Caco-2 (cell line): ENCODE measurements at places on chromosomes 2 and 18.

- peaks cover 3% of the 10 kb centered on the region for H3K4me1 ChIP-seq
- no peaks in the 10 kb centered on the region for H3K27me3 ChIP-seq
- H3K4me3 ChIP-seq, result no peak overlapping the region
Observed at GRCh38 chr2:10062931-10063365, 17.3 kb downstream of the CYS1 start.

- peaks cover 10% of the 10 kb centered on the region; the same call in 1 of the 2 replicates for H3K4me1 ChIP-seq
- DNase-seq, result no peak
- H3K36me3 ChIP-seq, result no peaks in the 10 kb centered on the region
- no peaks in the 10 kb centered on the region for H3K27me3 ChIP-seq
- no peak within 1 kb of the TSS for H3K27ac ChIP-seq
Observed at GRCh38 chr2:70978341-70979179, at the start of gene ANKRD53. TSS of gene ANKRD53 (plus strand) at chr2:70978630. CDS start at chr2:70978646, 16 bp downstream.

- no peaks in the 10 kb centered on the region for H3K4me1 ChIP-seq
- no peaks in the 10 kb centered on the region; the same call in 1 of the 2 replicates for H3K27me3 ChIP-seq
- no peak for DNase-seq
- no peaks in the 10 kb centered on the region for H3K36me3 ChIP-seq
Observed at GRCh38 chr2:23569761-23570365, 184.9 kb downstream of the KLHL29 start.

DNA sequence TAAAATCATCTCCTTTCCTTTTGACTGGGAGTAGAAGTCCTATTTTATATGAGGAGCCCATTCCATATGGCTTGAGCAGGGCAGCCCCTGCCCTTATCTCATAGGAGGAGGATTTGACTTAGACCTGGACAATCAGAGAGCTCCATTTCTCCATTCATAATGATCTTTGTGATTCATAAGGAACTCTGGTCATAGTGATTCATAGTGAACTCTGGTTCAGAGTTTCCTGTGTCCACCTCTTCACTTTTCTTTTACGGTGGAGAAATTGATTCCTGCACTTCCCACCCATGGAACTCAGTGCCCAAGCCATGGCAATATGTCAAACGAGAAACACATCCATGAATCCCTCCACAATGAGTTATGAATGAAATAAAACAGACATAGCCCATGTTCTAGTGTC is 12.8 kb upstream of the MYO3B start:
- no peaks in the 10 kb centered on the region for H3K27me3 ChIP-seq
- H3K27ac ChIP-seq, result no peak overlapping the region
- no peaks in the 10 kb centered on the region for H3K36me3 ChIP-seq
- no peaks in the 10 kb centered on the region for H3K4me1 ChIP-seq

DNA sequence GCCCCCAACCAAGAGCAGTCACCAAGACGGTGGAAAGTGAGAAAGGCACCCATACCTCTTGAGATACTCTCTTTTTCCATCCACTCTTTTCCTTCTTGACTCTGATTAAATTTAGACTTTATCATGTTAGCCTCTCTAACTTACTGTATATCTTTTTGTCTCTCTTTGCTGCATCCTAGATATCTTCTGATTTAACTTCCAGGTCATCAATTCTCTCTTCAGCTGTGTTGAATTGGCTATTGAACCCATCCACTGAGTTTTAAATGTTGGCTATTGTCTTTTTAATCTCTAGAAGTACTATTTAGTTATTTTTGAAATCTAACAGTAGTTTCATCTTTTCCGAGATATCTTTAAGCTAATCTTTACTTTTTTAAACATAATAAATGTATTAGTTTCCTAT is 78.3 kb upstream of the MBOAT2 start:
- H3K4me1 ChIP-seq, result peaks cover 7% of the 10 kb centered on the region
- H3K27me3 ChIP-seq, result no peaks in the 10 kb centered on the region
- H3K27ac ChIP-seq, result no peak overlapping the region

GRCh38 chr18:11008505-11008904 is 140.9 kb downstream of the PIEZO2 start:
- DNase-seq, result no peak
- H3K27me3 ChIP-seq, result no peaks in the 10 kb centered on the region
- H3K27ac ChIP-seq, result no peak overlapping the region

DNA sequence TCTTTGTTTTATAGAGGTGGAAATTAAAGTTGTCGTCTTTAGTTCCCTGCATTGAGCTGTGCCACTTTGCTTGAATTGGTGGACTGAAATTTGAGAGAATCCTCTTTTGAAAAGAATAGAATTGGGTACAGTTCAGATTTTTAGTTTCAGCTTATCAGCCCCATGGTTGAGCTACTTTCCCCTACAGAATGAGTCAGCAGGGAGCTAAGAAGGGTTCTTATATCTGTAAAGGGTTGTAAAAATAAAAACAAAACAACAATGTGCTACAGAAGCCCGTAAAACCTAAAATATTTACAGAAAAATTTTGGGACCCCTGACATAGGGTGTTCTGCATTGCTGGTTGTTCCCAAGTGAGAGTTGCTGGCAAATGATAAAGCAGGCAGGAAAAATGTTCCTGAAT is 12.6 kb downstream of the SLC20A1 start:
- DNase-seq, result no peak
- no peak overlapping the region for H3K27ac ChIP-seq
- H3K27me3 ChIP-seq, result no peaks in the 10 kb centered on the region
- no peak overlapping the region for H3K4me3 ChIP-seq
- peaks cover 10% of the 10 kb centered on the region for H3K36me3 ChIP-seq
- no peaks in the 10 kb centered on the region for H3K4me1 ChIP-seq

DNA sequence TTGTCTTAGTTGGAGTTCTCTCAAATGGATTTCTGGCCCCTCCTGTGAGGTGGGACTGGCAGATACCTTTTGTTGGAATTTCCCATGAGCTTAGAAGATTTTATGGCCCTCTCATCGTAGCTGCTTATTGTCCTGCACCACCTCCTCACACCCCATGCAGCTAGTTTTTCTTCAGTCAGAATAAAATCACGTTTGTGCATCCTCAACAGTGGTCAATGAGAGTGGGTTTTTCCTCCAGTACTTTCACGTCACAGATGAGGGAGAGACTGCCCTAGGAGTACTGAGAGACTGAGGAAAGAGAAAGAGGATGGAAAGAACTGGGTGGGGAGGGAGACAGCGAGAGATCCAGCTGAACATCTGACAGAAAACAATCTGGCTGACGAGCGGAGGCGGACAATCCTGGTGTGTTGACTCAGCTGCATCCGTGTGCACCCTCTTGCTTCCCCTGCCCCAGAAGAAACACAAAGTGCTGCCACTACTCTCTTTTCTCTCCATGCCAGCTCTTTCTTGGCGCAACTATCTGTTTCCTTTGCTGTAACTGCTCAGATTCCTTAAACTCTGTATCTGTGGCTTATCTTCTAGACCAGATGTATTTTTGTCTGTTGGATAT is 7.4 kb downstream of the RAPGEF4 start:
- DNase-seq, result no peak
- no peaks in the 10 kb centered on the region for H3K27me3 ChIP-seq
- no peak overlapping the region for H3K27ac ChIP-seq
- no peaks in the 10 kb centered on the region for H3K36me3 ChIP-seq
- no peak overlapping the region for H3K4me3 ChIP-seq
- no peaks in the 10 kb centered on the region for H3K4me1 ChIP-seq

GRCh38 chr18:45851161-45851925 is 25.9 kb downstream of the SIGLEC15 start:
- H3K36me3 ChIP-seq, result no peaks in the 10 kb centered on the region; the same call in 1 of the 2 replicates
- H3K4me1 ChIP-seq, result no peaks in the 10 kb centered on the region
- no peaks in the 10 kb centered on the region for H3K27me3 ChIP-seq
- H3K27ac ChIP-seq, result no peak overlapping the region

GRCh38 chr18:8899000-8899399 is 193.6 kb downstream of the MTCL1 start:
- no peak overlapping the region for H3K27ac ChIP-seq
- H3K36me3 ChIP-seq, result no peaks in the 10 kb centered on the region
- H3K4me1 ChIP-seq, result peaks cover 9% of the 10 kb centered on the region
- H3K27me3 ChIP-seq, result no peaks in the 10 kb centered on the region
- DNase-seq, result peak; percentile 7

GRCh38 chr2:206920951-206921350 is 18.4 kb upstream of the CPO start:
- H3K27ac ChIP-seq, result no peak overlapping the region
- no peaks in the 10 kb centered on the region; the same call in 1 of the 2 replicates for H3K27me3 ChIP-seq
- H3K4me1 ChIP-seq, result no peaks in the 10 kb centered on the region
- H3K36me3 ChIP-seq, result no peaks in the 10 kb centered on the region
- DNase-seq, result no peak

DNA sequence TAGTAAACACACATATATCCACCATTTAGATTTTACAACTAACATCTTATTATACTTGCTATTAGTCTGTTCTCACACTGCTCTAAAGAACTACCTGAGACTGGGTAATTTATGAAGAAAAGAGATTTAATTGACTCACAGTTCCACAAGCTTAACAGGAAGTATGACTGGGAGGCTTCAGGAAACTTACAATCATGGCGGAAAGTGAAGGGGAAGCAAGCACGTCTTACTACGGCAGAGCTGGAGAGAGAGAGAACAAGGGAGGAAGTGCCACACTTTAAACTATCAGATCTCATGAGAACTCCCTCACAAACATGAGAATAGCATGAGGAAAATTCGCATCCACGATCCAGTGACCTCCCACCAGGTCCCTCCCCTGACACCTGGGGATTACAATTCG is 240.7 kb downstream of the CAMKMT start:
- H3K4me3 ChIP-seq, result no peak overlapping the region
- DNase-seq, result no peak
- no peaks in the 10 kb centered on the region for H3K4me1 ChIP-seq
- H3K36me3 ChIP-seq, result no peaks in the 10 kb centered on the region
- H3K27ac ChIP-seq, result no peak overlapping the region
- no peaks in the 10 kb centered on the region for H3K27me3 ChIP-seq

DNA sequence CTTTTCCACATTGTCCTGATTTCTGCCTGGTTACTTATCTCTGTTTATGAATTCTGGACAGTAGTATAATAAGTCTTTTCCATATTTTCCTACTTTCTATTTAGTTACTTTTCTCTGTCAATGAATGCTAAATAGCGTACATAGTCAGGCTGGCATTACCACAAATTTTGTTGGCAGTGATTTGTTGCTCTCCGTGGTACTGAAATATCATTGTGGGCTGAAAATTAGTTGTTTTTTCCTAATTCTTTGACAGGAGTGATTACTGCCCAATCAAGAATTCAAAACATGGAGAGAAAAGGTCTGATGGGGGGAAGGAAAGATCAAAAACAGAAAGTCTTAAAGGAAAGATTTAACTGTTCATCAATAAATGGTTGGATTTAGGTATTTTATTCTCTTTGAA is 7.7 kb upstream of the GALNT13 start:
- H3K27me3 ChIP-seq, result no peaks in the 10 kb centered on the region
- no peaks in the 10 kb centered on the region for H3K4me1 ChIP-seq
- no peaks in the 10 kb centered on the region for H3K36me3 ChIP-seq
- H3K27ac ChIP-seq, result no peak overlapping the region
- no peak overlapping the region for H3K4me3 ChIP-seq

GRCh38 chr2:118557791-118558190 is 289.7 kb downstream of the EN1 start:
- no peak overlapping the region for H3K27ac ChIP-seq
- H3K4me3 ChIP-seq, result no peak overlapping the region
- no peaks in the 10 kb centered on the region for H3K4me1 ChIP-seq

DNA sequence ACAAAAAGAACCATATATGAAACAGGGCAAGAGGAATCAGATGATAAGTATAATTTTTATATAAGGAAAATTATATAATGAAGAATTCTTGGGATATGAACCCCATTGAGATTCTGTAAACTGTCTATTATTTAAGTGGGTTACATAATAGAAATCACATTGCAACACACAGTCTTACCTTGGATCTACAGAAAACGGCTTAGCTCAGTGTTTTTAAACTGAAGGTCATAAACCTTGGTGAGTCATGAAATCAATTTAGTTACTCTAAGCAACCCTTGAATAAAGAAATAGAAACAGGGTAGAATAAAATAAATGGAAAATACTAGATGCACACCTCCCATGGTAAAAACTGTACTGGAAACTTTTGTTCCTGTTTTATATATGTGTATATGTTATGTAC is 50.7 kb downstream of the METTL8 start:
- DNase-seq, result no peak
- H3K4me1 ChIP-seq, result no peaks in the 10 kb centered on the region
- H3K27ac ChIP-seq, result no peak overlapping the region
- no peaks in the 10 kb centered on the region for H3K27me3 ChIP-seq

GRCh38 chr2:70181363-70181956 is 9.4 kb downstream of the C2orf42 start:
- H3K4me1 ChIP-seq, result no peaks in the 10 kb centered on the region
- no peak overlapping the region for H3K27ac ChIP-seq
- no peak for DNase-seq
- no peaks in the 10 kb centered on the region; the same call in none of the 2 replicates for H3K36me3 ChIP-seq
- H3K4me3 ChIP-seq, result no peak overlapping the region

DNA sequence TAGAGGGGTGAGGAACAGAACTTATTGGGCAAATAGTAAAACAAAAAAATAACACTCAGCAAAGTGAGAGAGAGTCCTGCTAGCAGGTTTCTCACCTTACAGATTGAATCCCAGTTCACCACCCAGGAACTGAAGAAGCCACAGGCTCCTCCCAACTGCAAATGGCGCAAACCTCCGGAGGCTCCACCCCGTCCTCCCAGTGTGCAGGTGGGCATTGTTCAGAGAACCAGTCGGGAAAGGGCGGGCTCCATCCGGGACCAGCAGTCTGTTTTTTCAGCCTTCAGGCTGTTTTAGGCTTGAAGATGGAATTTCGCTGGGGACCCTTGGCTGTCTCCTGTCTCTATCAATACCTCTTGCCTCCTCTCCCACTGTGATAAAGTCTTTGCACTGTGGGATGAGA is 317.5 kb downstream of the PARD3B start:
- H3K4me1 ChIP-seq, result no peaks in the 10 kb centered on the region
- DNase-seq, result no peak
- no peaks in the 10 kb centered on the region for H3K36me3 ChIP-seq
- no peaks in the 10 kb centered on the region for H3K27me3 ChIP-seq

DNA sequence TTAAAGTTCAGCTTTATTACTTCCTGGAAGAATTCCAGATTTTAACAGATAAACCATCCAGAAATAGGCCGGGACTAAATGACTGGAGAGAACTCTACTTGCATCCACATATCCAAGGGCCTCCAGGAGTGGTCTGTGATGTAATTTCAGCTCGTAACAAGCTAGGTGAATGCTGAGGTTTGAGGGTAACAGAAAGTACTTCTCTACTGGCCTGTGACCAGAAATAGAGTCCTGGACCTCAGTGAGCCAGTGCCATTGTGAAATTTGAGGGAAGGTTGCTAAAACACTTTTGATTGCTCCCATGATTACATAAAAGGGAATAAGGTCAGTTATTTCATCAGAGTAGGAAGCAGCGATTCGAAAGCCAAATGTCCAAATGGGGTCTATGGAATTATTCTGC is 158.1 kb downstream of the DOCK10 start:
- H3K36me3 ChIP-seq, result no peaks in the 10 kb centered on the region
- no peak overlapping the region for H3K4me3 ChIP-seq
- no peaks in the 10 kb centered on the region for H3K4me1 ChIP-seq
- H3K27ac ChIP-seq, result no peak overlapping the region
- H3K27me3 ChIP-seq, result no peaks in the 10 kb centered on the region

DNA sequence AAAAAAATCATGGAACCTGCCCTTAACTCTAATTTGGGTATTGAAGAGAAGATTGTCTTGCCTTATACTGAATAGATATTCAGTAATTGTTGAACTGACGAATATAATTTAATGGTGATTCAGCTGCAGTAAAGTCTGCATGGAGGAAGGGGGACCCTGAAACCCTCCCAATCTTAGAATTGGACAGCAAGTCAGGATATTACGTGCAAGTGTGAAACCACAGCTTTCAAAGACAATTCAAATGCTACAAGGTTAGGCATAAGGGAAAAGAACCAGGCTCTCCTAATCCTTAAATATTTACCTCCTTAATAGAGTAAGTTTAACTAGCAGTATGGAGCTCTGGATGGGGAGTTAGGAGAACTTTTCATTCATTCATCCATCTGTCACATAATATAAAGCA is 226.9 kb upstream of the TNP1 start:
- no peak overlapping the region for H3K27ac ChIP-seq
- H3K27me3 ChIP-seq, result peaks cover 1% of the 10 kb centered on the region; the same call in 1 of the 2 replicates
- no peaks in the 10 kb centered on the region for H3K4me1 ChIP-seq
- no peak for DNase-seq
